ENCODE measurements at places on chromosomes 12 and 14.

DNA sequence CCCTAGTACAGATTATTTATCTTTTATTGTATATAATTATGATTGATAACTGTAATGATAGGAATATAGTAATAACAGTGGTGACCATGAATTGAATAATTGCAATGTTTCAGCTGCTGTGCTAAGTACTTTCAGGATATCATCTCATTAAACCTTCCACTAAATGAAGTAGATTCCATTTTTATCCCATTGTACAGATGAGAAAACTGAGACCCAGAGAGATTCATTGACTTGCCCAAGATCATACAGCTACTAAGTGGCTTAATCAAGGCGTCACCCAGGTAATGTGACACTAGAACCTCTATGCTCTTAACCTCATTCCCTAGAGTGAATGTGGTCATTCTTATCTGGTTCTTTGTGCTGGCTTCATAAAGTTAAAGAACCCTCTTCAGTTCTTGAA, 124.6 kb downstream of the KTN1 start:
- no peak for DNase-seq

DNA sequence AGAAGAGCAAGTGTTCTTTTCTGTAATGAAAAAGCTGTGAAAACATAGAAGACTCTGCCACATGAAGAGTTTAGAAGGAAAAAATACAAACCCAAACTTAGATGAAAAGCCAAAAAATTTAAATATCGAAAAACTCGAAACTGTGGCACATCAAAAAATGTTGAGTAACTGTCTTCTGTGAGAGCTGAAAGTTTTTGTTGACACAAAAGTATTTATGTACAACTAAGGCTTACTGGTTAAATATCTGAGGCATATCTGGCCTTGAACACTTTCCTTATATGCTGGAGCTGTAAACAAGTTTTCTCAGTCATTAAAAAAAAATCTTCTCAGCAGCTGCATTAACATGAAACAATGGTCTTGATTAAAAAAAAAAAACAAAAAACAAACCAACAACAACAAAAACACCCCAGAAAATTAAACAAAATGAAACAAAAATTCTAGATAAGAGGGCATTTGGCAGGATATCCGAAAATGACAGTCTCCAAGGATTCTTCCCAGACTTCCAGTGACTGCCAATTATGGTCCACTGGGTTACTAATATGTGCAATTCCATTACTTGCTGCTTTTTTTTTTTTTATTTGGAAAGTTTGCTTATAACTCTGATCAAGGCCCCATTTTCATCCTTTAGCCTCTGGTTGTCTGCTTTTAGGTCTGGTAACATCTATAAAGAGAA, 84.7 kb upstream of the PAWR start:
- no peak for DNase-seq

DNA sequence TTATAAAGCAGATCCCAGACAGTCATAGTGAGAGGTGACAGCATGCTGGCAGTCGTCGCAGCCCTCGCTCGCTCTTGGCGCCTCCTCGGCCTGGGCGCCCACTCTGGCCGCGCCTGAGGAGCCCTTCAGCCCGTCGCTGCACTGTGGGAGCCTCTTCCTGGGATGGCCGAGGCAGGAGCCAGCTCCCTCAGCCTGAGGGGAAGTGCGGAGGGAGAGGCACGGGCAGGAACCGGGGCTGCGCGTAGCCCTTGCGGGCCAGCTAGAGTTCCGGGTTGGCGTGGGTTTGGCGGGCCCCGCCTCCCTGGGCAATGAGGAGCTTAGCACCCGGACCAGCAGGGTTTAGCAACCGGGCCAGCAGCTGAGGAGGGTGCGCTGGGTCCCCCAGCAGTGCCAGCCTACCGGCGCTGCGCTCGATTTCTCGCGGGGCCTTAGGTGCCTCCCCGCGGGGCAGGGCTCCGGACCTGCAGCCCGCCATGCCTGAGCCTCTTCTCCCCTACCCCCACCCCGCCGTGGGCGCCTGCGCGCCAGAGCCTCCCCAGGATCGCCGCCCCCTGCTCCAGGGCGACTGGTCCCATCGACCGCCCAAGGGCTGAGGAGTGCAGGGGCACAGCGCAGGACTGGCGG, 451.2 kb upstream of the DCN start:
- no peak for DNase-seq

DNA sequence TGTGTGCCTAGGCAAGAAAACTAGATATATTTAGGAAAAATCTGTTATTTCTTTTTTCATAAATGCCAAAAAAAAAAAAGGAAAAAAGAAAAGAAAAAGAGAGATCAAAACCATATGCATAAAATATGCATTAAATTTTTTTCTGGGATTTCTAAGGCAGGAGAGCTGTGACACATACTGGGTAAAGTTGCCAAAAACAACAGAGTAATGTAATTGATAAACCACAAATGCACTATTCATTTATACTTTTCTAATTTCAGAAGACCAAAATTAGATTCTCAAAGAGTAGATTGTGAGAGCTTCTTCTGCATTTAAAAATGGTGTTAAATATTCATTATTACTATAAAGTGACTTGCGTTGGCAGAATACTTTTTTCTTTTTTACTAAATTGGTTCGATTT, 673.8 kb upstream of the MGAT4C start:
- DNase-seq: no peak

- DNase-seq: no peak
Measured at GRCh38 chr12:79283364-79283763, 407.4 kb downstream of the PAWR start.

- no peak for DNase-seq
Measured at GRCh38 chr12:111227476-111228420, 141.1 kb downstream of the PHETA1 start.

- no peak for DNase-seq
Measured at GRCh38 chr12:19683178-19683927, 244.1 kb downstream of the AEBP2 start.

DNA sequence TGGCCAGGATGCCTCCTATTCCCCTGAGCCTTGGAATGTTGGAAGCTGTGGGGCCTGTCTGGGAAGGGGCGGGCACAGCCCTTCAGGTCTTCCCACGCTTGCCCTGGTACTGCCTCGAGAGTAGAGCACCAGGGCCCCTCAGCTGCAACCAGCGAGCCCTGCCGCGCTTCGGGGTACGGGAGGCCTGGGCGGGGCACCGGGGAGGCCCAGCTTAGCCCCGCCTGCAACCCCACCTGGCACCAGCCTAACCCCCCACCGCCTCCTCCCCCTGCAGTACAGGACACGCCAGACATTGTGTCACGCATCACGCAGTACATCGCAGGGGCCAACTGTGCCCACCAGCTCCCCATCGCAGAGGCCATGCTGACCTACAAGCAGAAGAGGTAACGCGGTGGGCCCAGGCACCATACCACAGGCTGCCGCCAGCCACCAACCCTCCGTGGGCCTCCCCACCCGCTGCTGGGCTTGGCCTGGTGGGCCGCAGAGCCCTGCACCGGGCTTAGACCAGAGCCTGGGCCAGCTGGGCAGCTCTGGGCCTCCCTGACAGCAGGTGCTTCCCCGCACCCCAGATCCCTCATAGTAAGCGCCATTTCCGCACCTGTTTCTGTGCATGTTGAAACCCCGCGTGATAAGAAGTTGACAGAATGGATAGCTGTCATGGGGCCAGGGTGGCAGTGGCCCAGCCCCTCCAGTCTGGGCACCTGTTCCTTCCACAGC, 13.6 kb upstream of the TEX22 start:
- DNase-seq: no peak

GRCh38 chr12:93925585-93926205, 222.7 kb upstream of the PLXNC1 start:
- no peak for DNase-seq

- DNase-seq: no peak
Measured at GRCh38 chr12:68012712-68013111, 23.5 kb downstream of the IFNG-AS1 start.

GRCh38 chr14:54715811-54716210, 148.9 kb downstream of the SAMD4A start:
- DNase-seq: no peak

DNA sequence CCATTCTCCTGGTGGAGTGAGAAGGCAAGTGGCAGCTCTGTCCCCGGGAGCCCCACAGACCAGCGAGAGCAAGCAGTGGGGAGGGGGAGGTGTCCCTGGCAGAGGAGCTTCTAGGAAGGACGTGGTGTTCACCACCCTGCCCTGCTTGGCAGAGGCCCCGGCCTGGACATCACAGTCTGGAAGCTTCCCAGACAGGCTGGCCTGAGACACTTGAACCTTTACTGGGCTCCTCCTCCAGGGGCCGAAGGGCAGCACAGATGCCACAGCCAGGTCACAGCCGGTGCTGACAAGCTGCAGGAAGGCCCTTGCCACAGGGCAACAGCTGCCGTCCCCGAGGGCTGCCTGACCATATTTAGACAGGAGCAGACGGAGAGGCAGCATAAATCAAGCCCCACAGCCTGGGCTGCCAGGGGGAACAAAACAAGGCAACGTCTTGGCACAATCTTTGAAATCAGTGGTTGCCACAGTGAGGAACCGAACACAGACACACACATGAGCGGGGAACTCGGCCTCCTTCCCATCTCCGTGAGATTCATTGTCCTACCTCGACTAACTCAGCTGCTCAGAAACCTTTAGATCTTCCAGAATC, 28.5 kb downstream of the PRIMA1 start:
- no peak for DNase-seq

- no peak for DNase-seq
Measured at GRCh38 chr14:20714593-20715250, 26.2 kb downstream of the ANG start.

DNA sequence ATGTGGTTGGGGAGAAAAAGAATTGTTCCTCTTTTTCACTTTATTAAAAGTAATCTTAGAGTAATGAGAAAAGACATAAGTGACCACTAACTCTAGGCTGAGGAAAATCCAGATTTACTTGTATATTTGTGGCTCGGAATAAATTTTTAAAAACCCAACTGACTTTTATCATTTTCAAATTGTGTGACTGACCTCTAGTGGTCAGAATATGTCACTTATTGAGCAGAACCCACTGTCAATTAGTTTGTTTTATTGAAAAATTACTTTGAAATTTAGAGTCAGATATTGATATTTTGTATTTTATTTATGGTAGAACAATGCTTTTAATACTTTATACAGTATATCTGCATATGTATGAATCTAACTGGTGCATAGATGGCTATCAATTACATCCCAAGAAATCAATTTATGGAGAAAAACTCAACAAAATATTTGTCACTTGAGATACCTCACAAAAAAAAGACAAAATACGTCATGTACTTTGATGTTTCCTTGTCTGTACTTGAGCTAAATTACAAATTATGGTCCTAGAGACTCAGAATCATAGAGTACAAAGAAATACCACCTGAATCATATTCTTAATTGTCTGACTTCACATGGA, 229.4 kb downstream of the CNTN1 start:
- DNase-seq: no peak

DNA sequence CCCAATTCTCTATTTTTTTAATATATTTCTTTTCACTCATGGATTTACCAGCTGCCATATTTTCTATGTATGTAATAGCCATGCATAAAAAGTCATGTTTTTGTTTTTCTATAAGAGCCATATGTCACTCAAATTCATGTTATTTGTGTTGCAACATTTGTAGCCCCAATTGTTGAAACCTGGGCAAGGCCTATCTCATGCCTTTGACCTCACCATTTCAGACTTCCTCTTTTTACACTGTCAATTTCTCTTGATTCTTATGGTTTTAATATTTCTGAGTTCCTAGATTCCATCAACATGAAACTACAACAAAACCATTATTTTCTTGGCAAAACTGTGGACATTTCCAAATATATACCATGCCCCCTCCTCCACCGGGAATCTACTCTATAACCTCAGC, 647.5 kb downstream of the C12orf50 start:
- no peak for DNase-seq

DNA sequence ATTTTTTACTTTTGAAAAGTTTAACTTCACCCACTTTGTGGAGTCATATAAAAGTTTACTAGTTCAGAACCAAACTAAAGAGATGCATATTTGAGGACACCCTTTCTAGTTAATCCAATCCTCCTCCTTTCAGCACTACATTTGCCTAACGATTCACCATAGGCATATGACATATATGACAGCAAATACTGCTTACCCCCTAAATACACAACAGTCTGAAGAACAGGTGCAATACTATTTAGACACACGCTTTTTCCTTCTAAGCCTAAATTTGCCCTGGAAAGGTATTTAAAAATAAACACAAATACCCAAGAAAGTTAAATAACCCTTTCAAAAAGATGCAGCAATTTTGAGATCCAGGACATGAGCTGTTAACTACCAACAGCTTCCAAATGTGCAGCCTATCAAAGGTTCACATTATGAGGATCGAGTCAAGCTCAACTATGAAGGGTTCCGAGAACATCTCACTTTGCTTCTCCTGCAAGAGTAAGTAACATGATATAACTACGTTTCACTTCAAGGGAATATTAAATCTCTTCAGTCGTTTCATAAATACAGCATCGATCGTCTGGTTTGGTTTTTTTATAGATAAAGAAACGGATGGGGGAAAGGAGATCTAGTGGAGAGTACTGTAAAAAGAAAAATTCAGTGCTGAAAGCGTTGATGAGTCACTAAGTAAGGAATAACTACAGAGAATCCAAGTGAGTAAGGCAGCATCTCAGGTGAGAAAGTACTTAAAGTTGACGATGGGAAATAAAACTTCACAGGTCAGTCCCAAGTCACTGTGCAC, 677 bp upstream of the AP4S1 start:
- no peak for DNase-seq

GRCh38 chr14:99402950-99403349, 77.7 kb downstream of the SETD3 start:
- no peak for DNase-seq

GRCh38 chr12:112087055-112087850, 21.3 kb downstream of the NAA25 start:
- DNase-seq: no peak

- DNase-seq: no peak
Measured at GRCh38 chr12:93668919-93669418, 8.2 kb upstream of the CRADD start.

GRCh38 chr12:132948146-132949066, 7.7 kb downstream of the ZNF605 start:
- no peak for DNase-seq

DNA sequence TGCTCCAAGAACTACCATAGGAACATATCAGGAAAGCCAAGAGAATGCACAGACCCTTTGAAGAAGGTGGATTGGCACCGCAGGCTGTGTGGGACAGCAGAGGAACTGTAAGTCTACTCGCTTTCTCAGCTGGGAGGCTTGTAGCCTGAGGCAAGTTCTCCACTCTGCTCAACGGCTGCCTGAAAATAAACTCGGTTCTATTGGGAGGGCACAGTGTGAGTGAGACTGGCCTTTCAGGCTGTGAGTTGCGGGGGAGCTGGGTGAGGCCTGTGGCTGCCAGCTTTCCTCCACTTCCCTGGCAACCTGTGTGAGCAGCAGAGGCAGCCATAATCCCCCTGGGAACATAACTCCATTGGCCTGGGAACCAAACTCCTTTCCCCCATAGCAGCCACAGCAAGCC, 132.1 kb downstream of the ANKS1B start:
- DNase-seq: no peak

DNA sequence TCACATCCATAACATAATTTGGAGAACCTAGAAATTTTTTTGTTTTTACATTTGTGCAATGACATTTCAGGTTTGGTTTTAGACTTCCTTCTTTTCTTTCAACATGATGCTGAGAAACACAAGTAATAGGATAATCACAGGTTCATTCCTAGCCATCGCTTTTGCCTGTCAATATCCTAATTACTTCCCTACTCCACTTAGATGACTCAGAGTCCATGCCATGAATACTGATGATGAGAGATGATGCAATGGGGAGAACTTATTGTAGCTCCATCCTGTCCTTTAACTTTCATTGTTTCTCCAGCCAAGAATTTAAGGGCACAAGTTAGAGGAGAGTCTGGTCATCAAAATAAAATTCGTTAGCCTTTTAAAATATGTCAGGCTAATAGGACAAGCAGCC, 101.3 kb downstream of the PTPRO start:
- no peak for DNase-seq

All from activated CD4-positive, alpha-beta T cell treated with anti-CD3 and anti-CD28 coated beads for 24 hours (primary cell).